ENCODE measurements at places on chromosomes 5 and 9. TPM values are rescaled to one million over a fixed set of nuclear protein-coding genes. Genes with fewer than 3 reads are reported as not detected.

GRCh38 chr5:78353520-78353919 lies 6.9 kb upstream of the SCAMP1 start:
- H3K4me1 ChIP-seq, result no peaks in the 10 kb centered on the region
- peaks cover 7% of the 10 kb centered on the region for H3K27me3 ChIP-seq
- no peaks in the 10 kb centered on the region for H3K36me3 ChIP-seq
- DNase-seq, result no peak
- no peak overlapping the region for H3K4me3 ChIP-seq
- H3K27ac ChIP-seq, result no peak overlapping the region

- H3K27me3 ChIP-seq, result no peaks in the 10 kb centered on the region
- no peaks in the 10 kb centered on the region for H3K4me1 ChIP-seq
- H3K4me3 ChIP-seq, result no peak overlapping the region
- H3K27ac ChIP-seq, result no peak overlapping the region
- DNase-seq, result no peak
Measured at GRCh38 chr5:40401284-40402006, 278.3 kb upstream of the PTGER4 start.

DNA sequence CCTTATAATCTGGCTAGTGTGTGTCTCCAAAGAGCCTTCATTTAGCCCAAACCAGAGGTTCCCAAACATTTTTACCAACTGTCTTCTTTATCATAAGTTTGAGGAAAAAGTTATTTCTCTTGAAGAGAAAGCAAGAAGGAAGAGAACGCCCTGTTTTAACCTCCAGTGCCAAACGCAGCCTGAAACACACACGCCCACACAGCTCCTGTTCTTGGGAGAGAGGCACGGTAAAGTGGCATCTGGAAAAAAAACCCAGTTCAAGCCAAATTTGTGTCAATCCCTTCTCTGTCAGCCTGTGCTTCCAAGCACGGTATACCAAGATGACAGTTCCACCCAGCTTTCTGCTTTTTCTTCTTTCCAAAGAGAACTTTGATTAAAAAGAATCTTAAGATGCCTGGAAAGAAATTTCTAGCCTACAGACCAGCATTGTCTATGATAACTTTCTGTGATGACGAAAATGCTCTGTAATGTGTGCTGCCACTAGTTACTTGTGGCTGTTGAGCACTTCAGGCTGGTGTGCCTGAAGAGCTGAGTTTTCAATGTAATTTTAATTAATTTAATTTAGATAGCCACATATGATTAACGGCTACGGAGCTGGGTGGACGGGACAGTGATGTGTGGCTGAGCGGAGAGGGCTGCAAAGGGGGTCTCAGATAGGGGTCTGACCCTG lies 62.3 kb downstream of the ACER2 start:
- no peak for DNase-seq
- H3K27me3 ChIP-seq, result peaks cover 12% of the 10 kb centered on the region
- no peak overlapping the region for H3K4me3 ChIP-seq

Gene PTBP3
- 67.1 TPM for total RNA-seq

DNA sequence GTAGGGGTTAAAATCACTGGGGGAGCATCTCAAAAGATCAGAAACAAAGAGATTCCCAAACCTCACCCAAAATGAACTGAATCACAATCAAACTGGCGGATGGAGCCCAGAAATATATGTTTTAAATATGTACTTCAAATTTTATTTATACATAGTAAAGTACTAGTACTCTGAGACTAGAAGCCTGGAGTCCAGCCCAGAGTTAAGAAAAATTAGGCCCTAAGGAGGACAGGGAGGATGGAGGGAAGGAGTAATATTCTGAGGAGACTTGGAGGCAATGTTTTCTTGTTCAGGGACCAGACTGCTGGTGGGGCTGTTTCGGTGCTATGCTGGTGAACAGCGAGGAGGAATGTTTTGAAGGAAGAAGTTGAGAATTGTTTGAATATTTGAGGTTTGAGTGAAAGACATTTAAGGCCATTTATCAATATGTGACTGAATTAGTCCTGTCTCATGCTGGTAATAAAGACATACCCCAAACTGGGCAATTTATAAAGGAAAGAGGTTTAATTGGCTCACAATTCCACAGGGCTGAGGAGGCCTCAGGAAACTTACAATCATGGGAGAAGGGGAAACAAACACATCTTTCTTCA lies 552.4 kb upstream of the DAB2 start:
- no peaks in the 10 kb centered on the region for H3K27me3 ChIP-seq
- H3K4me3 ChIP-seq, result no peak overlapping the region
- no peak for DNase-seq
- no peak overlapping the region for H3K27ac ChIP-seq

Gene FSD1L
- 29.5 TPM for total RNA-seq

Gene INSYN2B
- 0.12 TPM for total RNA-seq

GRCh38 chr9:127955294-127956015 lies 17.8 kb upstream of the DPM2 start:
- peaks cover 22% of the 10 kb centered on the region for H3K4me1 ChIP-seq
- no peaks in the 10 kb centered on the region for H3K27me3 ChIP-seq
- DNase-seq, result no peak
- H3K4me3 ChIP-seq, result no peak overlapping the region
- H3K27ac ChIP-seq, result no peak overlapping the region

DNA sequence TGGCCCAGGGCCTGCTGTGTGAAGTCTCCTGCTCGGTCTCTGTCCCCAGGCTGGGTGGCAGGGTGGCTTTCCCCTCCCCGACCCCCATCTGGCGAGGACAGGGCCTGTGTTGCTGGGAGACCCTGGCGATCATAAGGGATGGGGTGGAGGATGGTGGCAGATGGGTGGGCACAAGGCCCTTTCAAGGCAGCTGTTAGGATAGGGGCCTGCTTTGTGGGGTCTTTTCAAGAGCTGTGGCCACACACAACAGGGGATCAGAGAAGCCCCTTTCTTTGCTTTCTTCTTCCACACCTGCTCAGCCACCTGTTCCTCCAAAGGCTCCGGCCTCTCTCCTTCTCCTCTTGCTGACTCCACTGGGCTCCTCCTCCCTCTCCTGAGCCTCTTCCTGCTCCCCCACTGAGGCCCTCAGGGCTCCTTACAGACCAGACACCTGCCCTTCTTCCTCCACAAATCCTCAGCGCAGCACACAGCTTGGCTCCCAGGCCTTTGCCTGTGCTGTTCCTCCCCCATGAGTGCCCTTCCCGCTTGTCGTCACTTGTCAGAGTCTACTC lies 15.0 kb upstream of the NEURL1B start:
- no peak overlapping the region for H3K27ac ChIP-seq
- H3K36me3 ChIP-seq, result no peaks in the 10 kb centered on the region
- H3K4me1 ChIP-seq, result peaks cover 3% of the 10 kb centered on the region
- no peak for DNase-seq
- peaks cover 55% of the 10 kb centered on the region for H3K27me3 ChIP-seq

GRCh38 chr5:11174591-11174990 lies 413.6 kb upstream of the DAP start:
- H3K27me3 ChIP-seq, result no peaks in the 10 kb centered on the region
- no peak overlapping the region for H3K27ac ChIP-seq
- peaks cover 8% of the 10 kb centered on the region for H3K36me3 ChIP-seq
- no peak overlapping the region for H3K4me3 ChIP-seq

DNA sequence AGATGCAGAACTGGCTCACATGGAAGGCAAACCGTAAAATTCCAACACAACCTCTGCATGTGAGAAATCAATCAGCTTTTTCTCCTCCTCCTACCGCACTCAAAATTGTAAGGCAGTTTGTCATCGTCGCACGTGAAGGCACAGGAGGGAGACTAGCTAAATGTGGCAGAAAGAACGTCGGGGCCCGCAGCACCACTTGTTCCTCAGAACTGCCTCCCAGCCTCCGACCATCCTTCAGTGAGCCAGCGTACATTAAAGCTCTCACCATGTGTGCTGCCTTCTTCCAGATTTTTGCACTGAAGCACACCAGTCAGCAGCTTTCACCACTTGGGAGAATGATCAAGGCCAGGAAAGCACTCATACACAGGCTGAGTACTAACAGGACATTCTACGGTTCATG lies 105.9 kb downstream of the RFX3 start:
- H3K27me3 ChIP-seq, result no peaks in the 10 kb centered on the region
- H3K4me1 ChIP-seq, result peaks cover 1% of the 10 kb centered on the region
- DNase-seq, result no peak
- peak overlapping the region; percentile 58 for H3K27ac ChIP-seq
- peaks cover 8% of the 10 kb centered on the region for H3K36me3 ChIP-seq
- H3K4me3 ChIP-seq, result no peak overlapping the region

- H3K4me1 ChIP-seq, result peaks cover 30% of the 10 kb centered on the region
- no peak overlapping the region for H3K27ac ChIP-seq
Measured at GRCh38 chr5:6501701-6502100, 53.0 kb downstream of the UBE2QL1 start.

Gene GAPT
- not detected for total RNA-seq

- no peak overlapping the region for H3K4me3 ChIP-seq
- no peaks in the 10 kb centered on the region for H3K36me3 ChIP-seq
Measured at GRCh38 chr9:16315720-16316119, 554.8 kb downstream of the BNC2 start.

DNA sequence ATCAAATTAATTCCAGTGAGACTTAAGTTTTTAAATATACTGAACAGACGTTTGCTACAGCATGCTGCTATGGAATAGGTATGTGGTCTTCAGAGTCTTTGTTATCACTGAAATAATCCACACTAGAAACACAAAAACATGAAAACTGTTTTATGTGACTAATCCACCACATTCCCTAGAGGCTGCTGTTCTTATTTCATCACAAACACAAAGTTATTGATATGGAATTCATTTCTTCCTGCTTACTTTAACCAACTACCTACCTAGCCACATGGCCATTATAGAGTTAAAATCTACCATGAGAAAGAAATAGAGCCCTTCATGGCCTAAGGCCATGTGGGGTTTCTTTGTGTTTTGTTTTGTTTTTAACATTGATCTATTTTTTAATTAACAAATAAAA lies 232.3 kb upstream of the PTGER4 start:
- H3K27me3 ChIP-seq, result no peaks in the 10 kb centered on the region
- DNase-seq, result no peak
- no peak overlapping the region for H3K4me3 ChIP-seq

DNA sequence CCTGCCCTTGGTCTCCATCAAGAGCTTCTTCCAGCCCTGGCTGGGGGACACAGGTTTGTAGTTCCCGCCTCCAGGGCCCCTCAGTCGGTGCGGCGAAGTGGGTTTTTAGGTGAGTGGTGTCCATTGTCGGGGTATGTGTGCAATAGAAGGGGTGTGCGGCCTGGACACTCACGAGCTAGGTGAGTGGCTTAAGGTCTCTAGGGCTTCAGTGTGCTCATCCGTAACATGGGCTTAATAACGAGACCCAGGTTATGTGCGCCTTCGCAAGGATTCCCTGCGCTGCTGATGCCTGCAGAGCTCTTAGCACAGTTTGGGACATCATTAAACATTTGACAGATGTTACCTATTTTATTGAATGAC lies 656 bp downstream of the CEP78 start:
- peaks cover 9% of the 10 kb centered on the region for H3K36me3 ChIP-seq
- H3K4me3 ChIP-seq, result peak overlapping the region; percentile 91
- DNase-seq, result no peak
- H3K27me3 ChIP-seq, result no peaks in the 10 kb centered on the region
- H3K27ac ChIP-seq, result peak overlapping the region; percentile 95
- peaks cover 17% of the 10 kb centered on the region for H3K4me1 ChIP-seq

GRCh38 chr9:129278391-129279237 lies 100.6 kb upstream of the IER5L start:
- H3K27ac ChIP-seq, result no peak overlapping the region
- H3K36me3 ChIP-seq, result no peaks in the 10 kb centered on the region
- peaks cover 27% of the 10 kb centered on the region for H3K27me3 ChIP-seq
- no peak for DNase-seq
- H3K4me3 ChIP-seq, result no peak overlapping the region

Gene TRIM41
- 37.4 TPM for total RNA-seq

DNA sequence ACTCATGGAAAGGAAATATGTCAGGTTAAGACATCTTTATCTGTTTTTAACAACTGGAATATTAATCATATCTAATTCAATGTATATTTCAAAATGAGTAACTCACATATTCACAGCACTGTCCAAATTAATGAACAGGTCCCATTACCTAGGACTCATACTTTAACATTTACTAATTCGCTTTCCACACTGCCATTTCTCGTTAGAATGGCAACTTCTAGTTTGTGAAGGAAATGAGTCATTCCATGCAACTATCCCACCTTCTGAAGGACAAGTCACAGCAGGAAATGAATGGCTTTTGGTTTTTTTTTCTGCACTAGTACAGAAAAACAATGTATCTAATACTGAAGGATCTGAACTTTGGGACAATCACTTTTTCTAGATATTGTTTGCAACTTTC lies 24.6 kb upstream of the IFNK start:
- no peaks in the 10 kb centered on the region for H3K27me3 ChIP-seq
- no peak overlapping the region for H3K27ac ChIP-seq
- peaks cover 1% of the 10 kb centered on the region for H3K4me1 ChIP-seq
- H3K36me3 ChIP-seq, result peaks cover 5% of the 10 kb centered on the region
- no peak overlapping the region for H3K4me3 ChIP-seq

Gene LCN1
- not detected for total RNA-seq

DNA sequence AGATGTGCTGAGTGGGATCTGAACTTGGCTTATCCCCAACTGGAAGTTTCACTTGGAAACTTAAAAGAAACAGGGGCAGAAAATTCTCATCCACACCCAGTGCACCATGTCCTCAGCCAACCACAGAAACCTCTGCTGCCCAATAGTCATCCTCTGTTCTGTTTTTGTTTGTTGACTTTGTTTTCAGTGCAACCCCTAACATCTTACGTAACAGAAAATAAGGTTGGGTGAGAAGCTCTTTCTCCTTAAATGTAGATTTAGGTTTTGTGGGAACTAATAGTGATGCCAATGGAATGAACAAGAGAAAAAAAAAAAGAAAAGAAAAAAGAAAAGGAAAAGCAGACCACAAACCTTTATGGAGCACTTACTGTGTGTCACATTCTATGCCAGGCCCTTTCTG lies 262.8 kb downstream of the PAPPA start:
- no peaks in the 10 kb centered on the region for H3K27me3 ChIP-seq
- no peak overlapping the region for H3K27ac ChIP-seq
- DNase-seq, result no peak
- peaks cover 3% of the 10 kb centered on the region for H3K36me3 ChIP-seq
- no peak overlapping the region for H3K4me3 ChIP-seq

GRCh38 chr5:87329114-87329513 lies 61.4 kb downstream of the RASA1 start:
- peaks cover 7% of the 10 kb centered on the region for H3K36me3 ChIP-seq
- no peaks in the 10 kb centered on the region for H3K27me3 ChIP-seq
- no peak overlapping the region for H3K27ac ChIP-seq
- H3K4me1 ChIP-seq, result peaks cover 15% of the 10 kb centered on the region

- H3K4me1 ChIP-seq, result no peaks in the 10 kb centered on the region
- no peak for DNase-seq
- no peaks in the 10 kb centered on the region for H3K27me3 ChIP-seq
- no peak overlapping the region for H3K4me3 ChIP-seq
Measured at GRCh38 chr5:128169401-128170017, 85.9 kb downstream of the SLC12A2 start.

Gene ANKRD20A1
- total RNA-seq, result 1.6 TPM

- no peaks in the 10 kb centered on the region for H3K27me3 ChIP-seq
- H3K27ac ChIP-seq, result no peak overlapping the region
- no peak overlapping the region for H3K4me3 ChIP-seq
- no peak for DNase-seq
- peaks cover 18% of the 10 kb centered on the region for H3K36me3 ChIP-seq
Measured at GRCh38 chr9:123028973-123029372, 4.5 kb upstream of the GPR21 start.

GRCh38 chr9:80964914-80965313 lies 724.4 kb downstream of the TLE1 start:
- peaks cover 3% of the 10 kb centered on the region for H3K4me1 ChIP-seq
- H3K36me3 ChIP-seq, result peaks cover 3% of the 10 kb centered on the region
- no peak overlapping the region for H3K27ac ChIP-seq
- H3K27me3 ChIP-seq, result no peaks in the 10 kb centered on the region

GRCh38 chr9:79003514-79003913 lies 568.3 kb upstream of the TLE4 start:
- no peak overlapping the region for H3K27ac ChIP-seq
- no peak overlapping the region for H3K4me3 ChIP-seq
- H3K4me1 ChIP-seq, result no peaks in the 10 kb centered on the region
- DNase-seq, result no peak
- H3K27me3 ChIP-seq, result no peaks in the 10 kb centered on the region

Gene DIPK1B
- 51.3 TPM for total RNA-seq

Gene CDC14B
- total RNA-seq, result 53.2 TPM
